ENCODE measurements at places on chromosomes 5 and 9.

GRCh38 chr5:95953021-95953702, 8.5 kb downstream of the ELL2 start:
- no peak for DNase-seq

- DNase-seq, result no peak
These were observed 12.0 kb downstream of the ENHO start for GRCh38 chr9:34510497-34511468.

GRCh38 chr9:73597771-73598170, 446.1 kb downstream of the ANXA1 start:
- DNase-seq, result no peak

DNA sequence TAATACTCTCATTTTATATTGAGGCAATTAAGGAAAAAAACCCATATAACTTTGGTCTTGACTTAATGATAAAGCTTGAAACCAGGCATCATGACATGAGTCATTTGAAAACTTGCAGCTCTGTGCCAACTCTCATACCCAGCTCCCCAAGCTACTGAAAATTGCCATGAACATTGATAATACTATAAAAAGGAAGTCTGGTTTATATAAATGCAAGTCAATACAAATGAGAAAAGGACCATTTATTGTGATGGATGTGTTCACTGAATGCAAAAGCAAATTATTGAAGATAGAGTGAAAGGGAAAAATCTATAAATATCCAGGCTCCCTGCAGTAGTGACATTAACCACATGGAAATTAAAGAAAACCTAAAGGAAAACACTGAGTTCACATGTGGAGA, 116.3 kb downstream of the DEPDC1B start:
- no peak for DNase-seq

DNA sequence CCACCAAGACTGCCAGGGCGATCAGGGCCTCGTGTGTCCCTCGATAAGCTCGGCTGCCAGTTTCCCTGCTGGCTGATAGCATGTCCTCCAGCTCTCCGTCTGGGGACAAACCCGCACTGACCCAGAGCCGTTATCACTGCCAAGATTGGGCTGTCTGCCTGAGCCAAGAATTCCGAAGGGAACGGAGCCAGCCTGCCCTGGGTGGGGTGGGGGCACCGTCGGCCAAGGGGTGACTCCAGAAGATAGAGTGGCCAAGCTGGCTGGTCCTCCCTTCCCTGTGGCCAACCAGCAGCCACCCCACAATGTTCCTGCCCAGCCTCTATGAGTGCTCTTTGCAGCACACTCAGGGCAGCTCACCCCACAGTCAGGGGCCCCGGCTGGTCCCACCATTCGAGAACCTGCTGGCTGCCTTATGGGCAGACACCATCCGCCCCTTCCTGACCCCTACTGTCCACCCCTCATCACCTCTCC, 29.4 kb downstream of the HRH2 start:
- no peak for DNase-seq

DNA sequence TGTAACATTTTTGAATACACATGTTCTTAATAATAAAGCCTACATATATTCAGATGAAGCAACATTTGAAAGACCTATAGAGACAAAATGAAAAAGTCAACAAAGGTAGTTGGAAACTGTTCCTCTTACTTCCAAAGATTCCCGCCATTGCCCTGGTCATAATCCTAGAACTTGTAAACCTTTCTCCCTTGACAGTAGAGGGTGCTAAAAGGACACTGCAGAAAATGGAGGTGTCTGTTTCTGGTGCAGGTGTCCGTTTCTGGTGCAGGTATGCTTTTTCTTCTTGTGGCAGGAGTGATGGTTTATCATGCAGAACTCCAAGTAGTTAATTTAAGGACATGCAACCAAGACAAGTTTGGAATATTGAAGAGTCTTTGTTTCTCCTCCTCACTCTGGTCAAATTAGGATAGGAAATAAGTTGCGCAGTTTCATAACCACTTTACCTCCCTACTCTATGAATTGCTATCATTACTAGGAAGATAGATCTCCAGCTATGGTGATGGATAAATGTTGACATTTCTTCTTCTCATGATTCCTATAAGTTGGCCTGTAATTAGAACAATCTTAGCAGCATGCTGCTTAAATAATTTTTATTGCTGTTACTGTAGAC, 56.0 kb upstream of the FAM174A start:
- DNase-seq, result no peak

- no peak for DNase-seq
These were observed 270.8 kb downstream of the NSG2 start for GRCh38 chr5:174316326-174316725.
